Activated T-cell treated with anti-CD3 and anti-CD28 coated beads for 48 hours (primary cell): ENCODE measurements at places on chromosomes 7 and 10.

- DNase-seq: no peak
These were observed 117.9 kb upstream of the COL1A2 start for GRCh38 chr7:94276795-94277194.

DNA sequence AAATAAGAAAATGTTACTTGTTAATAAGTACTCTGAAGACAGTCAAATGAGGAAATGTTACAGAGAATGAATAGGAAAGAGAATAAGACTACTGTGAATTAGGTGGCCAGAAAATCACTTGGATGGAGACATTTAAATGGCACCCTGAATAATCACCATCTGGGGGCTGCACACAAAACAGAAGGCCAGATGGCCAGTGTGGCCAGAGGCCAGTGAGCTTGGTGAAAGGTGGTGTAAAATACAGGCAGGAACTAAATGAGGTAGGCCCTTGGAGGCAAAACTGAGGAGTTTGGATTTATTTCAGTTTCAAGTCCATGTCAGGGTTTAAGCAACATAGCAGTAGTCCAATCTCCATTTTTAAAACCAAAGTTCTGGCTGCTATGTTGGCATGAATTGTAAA, 126.7 kb downstream of the TSPAN12 start:
- no peak for DNase-seq

GRCh38 chr10:72094574-72094973, 6.2 kb upstream of the SPOCK2 start:
- no peak for DNase-seq

DNA sequence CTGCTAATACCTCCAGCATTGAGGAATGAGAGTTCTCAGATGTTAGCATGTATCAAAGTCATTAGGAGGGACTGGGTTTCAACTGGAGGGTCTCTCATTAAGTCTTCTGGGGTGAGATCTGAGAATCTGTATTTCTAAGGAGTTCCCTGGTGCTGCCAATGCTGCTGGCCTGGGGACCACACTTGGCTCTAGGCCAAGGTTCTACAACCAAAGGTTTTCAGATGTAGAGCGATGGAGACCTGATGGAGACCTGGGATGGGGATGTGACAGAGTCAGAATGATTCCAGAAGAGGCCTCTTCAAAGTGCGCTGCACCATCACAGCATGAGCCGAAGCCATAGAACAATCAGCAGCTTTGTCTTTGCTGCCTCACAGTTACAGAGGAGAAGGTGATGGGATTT, 27.2 kb downstream of the ST8SIA6 start:
- no peak for DNase-seq

DNA sequence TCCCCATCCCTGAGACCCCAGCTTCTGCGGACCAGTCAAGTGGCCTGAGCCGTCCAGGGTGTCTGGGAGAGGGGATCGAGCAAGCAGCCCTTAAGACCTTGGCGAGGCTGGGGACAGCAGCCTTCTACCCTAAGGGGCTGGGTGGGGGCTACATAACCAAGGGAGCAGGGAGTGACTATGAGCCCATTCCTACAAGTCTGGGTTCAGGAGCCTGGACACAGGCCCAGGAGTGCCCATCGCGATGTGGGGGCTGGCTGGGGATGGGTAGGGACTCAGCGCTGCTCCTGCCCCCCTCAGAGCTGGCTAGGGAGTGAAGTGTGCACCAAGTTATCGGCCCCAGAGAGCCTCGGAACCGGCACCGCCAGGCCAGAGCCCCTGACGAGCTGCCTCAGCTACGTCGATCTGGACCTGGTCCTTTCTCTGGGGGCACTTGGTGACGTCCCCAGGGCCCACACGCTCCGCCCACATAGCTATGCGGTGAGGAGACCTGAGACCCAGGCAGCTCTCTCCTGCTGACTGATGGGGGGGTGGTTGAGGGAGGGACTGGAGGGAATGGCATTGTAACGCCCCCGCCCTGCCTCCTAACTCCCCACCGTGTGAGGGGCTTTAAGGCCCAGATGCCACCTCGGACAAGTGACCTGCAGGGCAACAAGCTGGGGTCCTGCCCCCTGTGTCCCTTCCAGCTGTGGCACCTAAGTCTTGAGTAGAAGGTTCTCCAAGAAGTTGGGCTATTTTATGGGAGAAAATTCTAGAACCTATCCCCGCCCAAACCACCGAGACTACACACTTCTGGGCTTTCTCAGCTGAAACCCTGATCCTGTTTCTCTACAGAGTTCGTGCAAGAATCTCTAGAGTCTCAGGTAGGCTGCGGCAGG, 2.5 kb downstream of the SAP25 start:
- DNase-seq: no peak

- DNase-seq: peak; percentile 2
These were observed 229.0 kb downstream of the STK31 start for GRCh38 chr7:23938937-23939552.

DNA sequence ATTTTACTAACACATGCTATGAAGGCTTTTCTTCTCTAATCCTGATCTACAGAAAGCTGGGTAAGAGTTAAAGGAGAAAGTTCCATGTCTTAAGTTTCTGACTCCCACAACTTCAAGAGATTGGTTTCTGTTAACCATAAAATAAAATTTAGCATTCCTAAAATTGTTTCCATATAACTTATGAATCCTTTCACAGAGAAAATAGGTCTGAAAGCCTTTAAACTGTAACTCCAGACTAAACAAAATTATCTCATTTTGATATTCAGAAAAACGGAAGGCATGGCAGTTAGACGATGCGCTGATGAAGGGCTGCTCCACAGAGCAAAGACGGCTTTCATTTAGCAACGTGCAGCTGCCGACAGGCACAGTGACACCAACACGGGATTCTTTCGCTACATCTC, 133.3 kb downstream of the SLC25A13 start:
- no peak for DNase-seq

- DNase-seq: no peak
These were observed 658 bp upstream of the PTPRN2 start for GRCh38 chr7:158588085-158588877.

DNA sequence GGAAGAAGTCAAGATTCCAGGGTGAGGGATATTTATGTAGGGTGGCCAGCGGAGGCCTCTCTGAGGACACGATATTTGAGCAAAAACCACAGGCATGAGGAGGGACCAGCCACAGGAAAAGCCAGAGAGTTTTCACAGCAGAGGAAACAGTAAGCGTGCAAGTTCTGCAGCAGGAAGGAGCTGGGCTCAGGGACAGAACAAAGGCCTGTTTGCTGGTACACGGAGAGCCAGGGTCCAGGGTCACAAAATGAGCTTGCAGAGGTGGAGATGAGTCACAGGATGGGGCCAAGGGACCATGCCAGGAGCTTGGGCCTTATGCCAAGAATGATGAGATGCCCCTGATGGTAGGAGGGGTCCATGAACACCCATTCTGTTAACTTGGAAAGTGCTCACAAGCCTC, 283.5 kb downstream of the PLXNA4 start:
- DNase-seq: no peak

DNA sequence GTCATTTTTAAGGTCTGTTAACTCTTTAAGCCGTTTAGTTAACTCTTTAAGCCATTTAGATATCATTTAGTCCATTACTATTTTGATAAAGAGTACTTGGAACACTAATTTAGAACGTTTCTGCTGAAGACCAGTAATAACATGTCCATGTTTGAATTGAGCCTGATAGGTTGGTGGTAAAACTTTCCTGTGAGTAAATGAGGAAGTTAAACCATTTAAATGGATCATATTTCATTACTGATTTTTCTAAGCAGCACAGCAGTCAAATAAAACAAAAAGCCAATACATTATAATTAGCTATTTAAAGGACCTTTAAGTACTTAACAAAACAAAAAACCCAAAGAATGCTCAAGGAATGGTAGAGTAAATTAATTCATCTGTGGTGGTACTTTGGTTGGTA, 29.4 kb downstream of the PHTF2 start:
- no peak for DNase-seq

DNA sequence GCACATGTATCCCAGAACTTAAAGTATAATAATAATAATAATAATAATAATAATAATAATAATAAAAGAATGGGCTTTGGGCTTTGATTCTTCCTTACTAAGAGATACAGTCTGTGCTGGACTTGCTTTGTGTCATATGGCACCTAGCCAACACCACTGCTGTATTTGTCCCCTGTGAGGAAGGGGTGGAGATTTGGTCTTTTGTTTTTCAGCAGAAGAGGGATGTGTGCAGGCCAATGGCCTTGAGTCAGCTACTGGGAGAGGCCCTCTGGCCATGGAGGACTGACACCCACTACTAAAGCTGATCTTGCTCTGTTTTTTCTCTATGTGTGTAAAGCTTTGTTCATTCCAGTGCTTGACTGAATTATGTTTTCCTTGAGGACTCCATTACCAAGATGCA, 573.0 kb upstream of the PCDH15 start:
- DNase-seq: no peak

DNA sequence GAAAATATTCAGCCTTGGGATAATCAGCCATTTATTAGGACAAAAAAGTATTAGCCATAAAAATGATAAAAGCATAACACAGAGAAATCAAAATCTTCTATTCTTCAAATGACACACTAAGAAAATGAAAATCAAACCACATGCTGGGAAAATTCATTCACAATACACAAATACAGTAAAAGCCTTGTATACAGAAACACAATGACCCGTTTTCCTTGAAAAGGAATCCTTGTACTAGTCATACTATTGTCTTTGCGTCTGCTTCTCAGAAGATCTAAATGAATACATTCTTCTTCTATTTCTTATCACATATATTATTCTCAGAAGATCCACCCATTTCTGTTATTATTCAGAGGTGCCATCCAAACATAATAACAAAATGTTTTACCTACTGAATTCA, 749.1 kb downstream of the CNTNAP2 start:
- DNase-seq: no peak

DNA sequence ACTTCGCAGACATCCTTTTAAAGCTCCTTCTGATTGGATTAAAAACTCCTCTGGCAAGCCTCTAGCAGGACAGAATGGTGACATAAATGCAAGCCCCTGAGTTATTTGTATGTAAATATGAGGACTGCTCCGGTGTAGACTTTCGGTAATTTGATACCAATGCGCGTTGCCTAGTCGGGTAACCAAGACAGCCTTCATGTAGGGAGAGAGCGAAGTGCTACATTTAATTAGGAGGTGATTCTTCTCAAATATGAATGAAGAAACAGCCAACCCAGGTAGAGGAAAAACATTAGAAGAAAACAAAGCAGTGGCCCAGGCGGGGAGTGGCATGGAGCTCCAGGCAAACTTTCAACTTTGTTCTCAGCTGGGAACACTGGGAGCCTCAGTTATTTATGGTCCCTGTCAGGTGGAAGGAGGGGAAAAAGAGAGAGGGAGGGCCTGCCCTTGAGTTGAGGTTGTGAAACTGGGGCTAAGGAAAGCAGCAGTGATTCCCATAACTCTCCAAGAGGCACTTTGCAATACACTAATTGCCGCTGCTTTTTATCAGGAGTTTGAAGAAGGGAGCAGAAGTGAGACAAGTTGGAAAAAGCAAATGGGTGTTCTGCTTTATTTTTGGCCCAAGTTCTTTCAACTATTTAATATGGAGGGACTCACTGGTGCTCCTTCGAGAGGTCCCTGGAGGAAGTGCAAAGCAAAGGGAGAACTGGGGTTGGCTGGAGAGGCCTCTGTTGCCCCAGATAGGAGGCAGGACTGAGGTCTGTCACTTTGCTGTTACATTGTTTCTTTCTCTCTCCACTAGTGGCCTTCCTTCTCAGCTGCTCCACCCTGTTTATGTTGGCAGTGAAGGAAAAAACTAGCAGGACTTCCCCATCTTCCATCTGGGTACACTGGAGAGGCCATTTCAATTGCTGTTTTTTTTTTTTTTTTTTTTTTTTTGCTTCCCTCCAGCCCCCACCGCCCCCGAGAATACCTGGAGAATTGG, 234.6 kb upstream of the CCDC6 start:
- DNase-seq: no peak

DNA sequence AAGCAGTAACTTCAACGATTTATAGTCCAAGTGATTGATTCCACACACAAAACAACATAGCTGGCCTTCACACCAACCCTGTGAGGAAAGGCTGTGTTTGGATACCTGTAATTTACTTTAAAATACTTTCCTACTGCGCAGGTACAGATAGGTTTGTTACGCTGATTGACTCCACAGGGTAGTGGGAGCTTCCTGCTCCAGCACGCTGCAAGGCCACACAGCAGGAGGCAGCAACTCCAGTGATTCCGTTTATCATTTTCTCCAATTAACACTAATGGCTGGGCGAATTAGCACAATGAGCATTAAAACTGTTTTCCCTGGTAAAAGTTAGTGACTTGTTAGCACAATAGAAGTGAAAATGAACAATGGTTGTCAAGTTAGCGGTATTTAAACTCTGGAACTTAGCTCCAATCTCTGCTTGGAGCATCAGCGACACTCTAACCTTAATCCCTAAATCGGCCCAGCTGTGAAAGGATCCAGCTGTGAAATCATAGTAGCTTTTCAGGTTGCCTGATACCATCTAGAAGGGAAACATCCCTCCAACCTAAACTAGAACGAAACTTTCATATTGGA, 959 bp downstream of the DCLRE1C start:
- DNase-seq: no peak

- no peak for DNase-seq
These were observed 111.8 kb downstream of the JAZF1 start for GRCh38 chr7:28068811-28069216.

DNA sequence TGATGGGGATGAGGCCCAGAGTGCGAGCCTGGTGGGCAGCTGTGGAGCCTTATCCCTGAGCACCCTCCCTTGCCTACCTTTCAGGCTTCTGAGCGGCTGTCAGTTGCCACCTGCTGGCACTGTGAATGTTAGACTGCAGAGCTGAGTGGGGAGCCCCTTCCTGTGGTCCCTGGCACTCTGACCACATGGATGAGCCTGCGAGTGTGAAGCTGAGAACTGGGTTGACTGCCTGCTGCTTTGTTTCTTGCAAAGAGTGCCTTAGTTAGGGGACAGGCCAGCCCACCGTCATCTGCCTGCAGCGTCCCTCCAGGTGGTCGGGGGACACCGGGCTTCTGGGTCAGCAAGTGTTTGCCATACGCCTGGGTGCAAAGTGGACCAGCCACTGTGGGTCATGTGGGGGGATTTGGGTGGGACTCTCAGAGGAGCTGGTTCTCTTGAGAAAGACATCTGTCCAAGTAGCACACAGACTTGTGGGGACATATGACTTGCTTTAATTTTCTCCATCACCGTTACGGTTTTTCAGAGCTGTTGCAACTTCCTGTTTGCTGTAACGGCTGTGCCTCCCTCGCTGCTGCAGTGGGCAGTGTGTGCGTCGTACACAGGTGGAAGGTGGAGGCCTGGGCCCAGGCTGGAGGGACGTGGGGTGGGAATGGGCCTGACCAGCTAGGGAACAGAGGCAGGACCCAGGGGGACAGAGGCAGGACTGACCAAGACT, 13.7 kb downstream of the INPP5A start:
- no peak for DNase-seq
